Glomerular endothelial cell (primary cell): ENCODE measurements at places on chromosomes 5 and 9. TPM values are rescaled to one million over a fixed set of nuclear protein-coding genes. Genes with fewer than 3 reads are reported as not detected.

SLC46A2 gene
- not detected in 2 replicates for total RNA-seq

SPATA31C1 gene
- not detected in 2 replicates for total RNA-seq

LHX3 gene
- total RNA-seq, result not detected in 2 replicates

SPINK6 gene
- total RNA-seq, result not detected in 2 replicates

RUSC2 gene
- 32.9 and 42.5 TPM in 2 replicates for total RNA-seq

LCN9 gene
- not detected in 2 replicates for total RNA-seq

DOCK8 gene
- total RNA-seq, result 1.2 and 12.5 TPM in 2 replicates

- no peak for DNase-seq
These were observed 202.7 kb downstream of the CD180 start for GRCh38 chr5:66993882-66994281.

GRCh38 chr5:12175914-12176585, 271.8 kb upstream of the CTNND2 start:
- no peak for DNase-seq

DNA sequence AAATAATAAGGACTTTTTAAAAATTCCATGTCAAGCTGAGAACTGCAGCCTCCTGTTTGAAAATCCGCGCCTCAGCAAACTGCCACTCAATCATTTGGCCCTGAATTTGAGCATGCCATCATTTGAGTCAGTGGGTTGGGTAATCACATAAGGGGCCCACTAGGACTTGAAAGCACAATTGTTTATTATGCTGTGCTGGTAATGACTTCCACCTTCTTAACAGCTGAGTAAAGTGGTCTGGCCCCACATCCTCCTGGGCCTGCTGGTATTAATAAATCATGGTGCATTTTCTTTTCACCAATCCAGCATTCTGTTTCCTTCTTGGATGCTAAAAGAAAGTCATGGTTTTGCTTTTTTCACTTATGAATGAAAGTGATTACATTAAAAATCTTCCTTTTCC, 103.0 kb upstream of the CTSL start:
- DNase-seq, result no peak

- DNase-seq, result no peak
These were observed 587.3 kb upstream of the RGMB start for GRCh38 chr5:98186128-98186527.

DNA sequence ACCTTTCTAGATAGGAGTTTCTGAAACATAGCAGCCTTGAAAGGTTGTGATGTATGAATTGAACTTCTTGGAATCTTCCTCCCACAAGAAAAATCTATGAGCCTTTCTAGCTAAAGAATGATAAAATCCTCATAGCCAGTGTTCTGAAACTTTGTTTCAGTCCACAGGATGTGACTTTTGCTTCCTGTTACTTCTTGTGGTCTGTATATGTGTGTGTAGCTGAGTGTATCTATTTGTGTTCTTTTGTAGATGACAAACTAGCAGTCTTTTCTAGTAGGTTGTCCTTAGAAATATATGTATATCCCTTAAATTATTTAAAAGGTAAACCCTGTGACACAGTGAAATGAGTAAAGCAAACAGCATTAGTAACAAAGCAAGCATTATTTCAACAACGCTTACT, 188.8 kb downstream of the MRPS30 start:
- no peak for DNase-seq

DNA sequence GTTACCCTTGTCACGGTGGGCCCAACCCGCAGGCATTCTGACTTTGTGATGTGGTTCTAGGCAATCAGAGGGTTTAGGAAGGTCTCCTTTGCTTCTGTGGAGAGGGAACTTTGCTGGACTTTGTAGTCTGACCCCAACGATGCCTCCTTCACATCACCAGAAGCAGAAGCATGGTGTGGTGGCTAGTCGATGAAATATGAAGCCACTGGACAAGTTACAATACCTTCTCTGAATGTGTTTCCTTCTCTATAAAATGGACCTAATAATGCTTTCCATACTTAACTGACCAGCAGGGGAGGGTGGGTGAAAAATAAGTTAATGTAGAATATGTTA, 607 bp downstream of the SPEF2 start:
- no peak for DNase-seq

DNA sequence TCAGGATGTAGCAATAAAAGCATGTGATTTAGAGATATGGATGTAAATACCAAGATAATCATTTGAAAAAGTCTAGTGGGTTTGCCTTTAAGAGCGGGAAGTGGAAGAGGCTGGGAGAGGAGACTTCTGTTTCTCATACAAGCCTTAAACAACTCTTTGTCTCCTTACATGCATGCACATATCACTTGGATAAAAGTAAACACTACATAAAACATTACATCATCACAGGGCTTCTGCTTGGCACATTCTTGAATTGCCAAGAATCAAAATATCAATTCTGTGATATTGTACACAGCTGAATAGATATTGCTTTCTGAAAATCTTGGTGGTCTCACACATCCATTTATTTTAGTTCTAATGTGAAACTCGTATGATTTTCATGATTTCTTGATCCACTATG, 57.6 kb downstream of the FOXD1 start:
- no peak for DNase-seq

- DNase-seq, result no peak
These were observed 1.6 kb upstream of the TMEM245 start for GRCh38 chr9:109121232-109121796.

- DNase-seq, result no peak
These were observed 105.0 kb downstream of the ERCC6L2 start for GRCh38 chr9:95980262-95981125.

DNA sequence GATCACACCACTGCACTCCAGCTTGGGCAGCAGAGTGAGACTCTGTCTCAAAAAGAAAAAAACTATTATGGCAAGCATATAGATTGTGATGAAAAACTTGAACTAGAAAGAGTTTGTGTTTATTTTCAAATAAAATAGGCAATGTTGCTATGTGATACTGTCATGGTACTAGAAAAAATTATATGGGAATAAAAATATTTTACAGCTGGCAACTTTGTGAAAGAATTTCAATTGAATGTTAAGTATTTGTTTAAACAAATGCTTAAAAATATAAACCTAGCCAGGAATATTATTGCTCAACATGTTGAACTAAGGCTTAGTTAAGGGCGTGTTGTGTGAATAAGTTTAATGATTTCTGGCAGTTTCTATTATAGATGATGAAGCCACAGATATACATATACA, 31.7 kb downstream of the HSDL2 start:
- no peak for DNase-seq

DNA sequence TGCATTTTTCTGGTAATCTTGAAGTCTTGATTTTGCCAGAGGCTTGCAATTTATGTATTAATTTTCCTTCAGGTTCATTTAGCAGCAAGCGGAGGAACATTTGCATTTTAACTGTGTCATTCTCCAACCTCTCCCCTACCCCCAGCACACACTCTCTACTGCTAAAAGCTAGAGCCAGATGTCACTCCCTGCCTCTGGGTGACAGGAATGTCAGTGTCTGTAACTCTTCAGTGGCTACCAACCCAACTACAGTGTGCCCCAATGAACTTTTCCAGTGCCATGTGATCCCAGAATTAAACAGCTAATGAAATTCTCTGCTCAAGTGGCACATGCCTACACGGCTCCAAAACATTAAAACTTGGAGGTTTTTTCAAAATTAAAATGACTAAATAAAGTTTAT, 260.3 kb downstream of the GOLPH3 start:
- DNase-seq, result no peak

- DNase-seq, result no peak
These were observed 26.4 kb downstream of the TMEM167A start for GRCh38 chr5:83050723-83051340.

GRCh38 chr5:128825826-128826225, 139.5 kb upstream of the SLC27A6 start:
- DNase-seq, result no peak

GRCh38 chr9:34419716-34420504, 38.5 kb downstream of the FAM219A start:
- DNase-seq, result no peak

DNA sequence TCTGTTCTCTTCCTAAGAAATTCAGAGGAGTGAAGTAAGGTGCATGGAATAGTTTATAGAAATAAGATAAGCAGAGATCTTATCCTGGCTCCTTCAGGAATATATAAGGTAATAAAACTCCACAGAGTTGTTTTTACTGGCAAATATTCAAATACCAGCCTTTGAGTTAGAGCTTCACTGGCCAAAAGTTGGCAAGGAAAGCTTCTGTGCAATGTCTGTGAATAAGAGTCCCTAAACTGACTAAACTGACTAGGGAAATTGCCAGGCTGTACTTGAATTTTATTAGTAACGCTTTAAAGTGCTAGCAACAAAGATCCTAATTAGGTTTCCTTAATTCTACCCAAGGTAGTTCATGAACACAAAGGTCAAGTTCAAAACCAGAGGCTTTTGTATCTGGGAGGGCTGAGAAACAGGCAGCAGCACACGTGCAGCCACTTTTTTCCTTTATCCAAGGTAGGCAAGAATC, 131.1 kb upstream of the MPDZ start:
- DNase-seq, result peak; percentile 31

- DNase-seq, result no peak
These were observed 31.0 kb downstream of the MTREX start for GRCh38 chr5:55338810-55339243.

- DNase-seq, result no peak
These were observed 13.2 kb upstream of the ACO1 start for GRCh38 chr9:32371279-32371678.

DNA sequence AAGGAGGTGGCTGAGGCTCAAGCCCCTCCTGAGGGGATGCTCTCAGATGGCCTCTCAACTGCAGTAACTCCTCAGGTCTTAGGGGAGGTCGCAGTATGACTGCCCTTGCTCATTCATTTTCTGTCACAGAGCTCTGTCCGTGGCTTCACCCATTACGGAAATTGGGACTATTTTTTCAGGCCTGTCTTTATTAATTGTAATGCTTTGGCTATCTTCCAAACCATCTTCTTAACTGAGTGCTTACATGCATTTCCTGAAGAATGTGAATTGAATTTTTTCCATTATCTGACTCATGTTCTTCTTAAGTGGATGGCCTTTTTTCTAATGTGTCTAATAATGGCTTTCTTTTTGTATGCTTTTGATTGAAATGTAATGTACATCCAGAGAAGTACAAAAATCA, 36.4 kb upstream of the SV2C start:
- DNase-seq, result no peak

DNA sequence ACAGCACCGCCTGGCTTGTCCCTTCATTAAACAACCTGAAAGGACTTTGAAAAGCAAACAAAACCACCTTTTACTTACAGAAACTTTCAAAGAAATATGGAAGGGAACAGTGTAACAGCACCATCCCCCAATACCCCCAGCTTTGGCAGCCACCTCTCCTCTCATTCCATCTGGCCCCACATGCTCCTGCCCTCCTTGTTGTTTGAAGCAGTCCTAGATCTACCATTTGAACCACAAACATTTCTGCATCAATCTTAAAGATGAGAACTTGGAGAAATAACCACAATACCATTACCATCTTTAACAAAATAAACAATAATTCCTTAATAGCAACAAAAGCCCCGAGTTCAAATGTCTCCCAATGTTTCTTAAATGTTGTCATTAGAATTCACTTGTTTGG, 17.8 kb upstream of the COL15A1 start:
- DNase-seq, result no peak

- peak; percentile 47 for DNase-seq
These were observed 10.2 kb downstream of the MAMDC2 start for GRCh38 chr9:70053864-70054263.

DNA sequence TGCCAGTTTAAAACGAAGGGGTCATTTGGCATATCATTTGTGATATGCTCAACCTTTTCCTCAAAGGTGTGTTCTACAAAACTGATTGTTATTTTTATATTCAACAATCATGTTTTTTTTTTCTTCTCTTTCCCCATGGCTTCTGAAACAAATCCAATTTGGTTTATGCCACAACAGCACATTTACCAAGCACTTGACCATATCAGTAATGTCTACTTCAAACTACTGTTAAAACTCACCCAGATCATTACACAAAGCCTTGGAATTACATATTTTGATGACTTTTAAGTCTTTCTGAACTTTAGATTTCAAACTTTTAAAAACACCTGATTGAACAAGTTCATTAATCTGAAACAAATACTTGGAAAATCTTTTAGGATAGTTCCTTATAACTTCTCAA, 29.2 kb downstream of the PWWP2A start:
- DNase-seq, result no peak

DNA sequence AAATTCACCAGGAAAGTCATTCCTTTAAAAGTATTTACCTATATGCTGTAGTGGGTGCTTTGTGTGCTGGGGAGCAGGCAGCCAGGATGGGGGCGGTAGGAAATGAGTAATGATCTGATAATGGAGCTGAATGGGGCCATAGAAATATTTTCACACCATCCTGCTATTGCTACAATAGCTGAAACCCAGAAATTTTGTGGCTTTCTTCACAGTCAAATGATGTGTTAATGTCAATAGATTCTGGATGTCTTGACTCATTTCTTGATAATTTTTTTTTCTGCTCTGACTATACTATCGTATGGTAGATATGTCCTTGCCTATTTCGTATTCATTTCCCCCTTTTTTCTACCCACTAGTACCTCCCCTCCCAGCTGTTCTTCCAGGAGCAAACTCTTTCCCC, 59.5 kb downstream of the RORB start:
- no peak for DNase-seq

DNA sequence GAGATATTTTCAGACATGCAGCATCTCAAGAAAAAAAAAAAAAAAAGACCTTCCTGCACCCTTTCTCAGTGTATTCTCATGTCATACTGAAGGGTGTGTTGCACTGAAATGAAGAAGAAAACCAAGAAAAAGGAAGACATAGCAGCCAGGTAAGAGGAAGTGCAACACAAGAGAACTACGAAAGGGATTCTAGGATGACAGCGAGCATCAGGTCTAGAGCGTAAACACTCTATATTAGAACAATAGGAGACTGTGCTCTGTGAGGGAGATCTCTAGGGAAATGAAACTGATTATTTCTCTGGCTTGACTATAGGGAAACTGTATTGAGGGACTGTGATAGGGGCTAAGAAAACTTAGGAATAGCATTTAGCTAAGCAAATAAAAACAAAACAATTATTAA, 30.0 kb downstream of the BTF3 start:
- no peak for DNase-seq

DNA sequence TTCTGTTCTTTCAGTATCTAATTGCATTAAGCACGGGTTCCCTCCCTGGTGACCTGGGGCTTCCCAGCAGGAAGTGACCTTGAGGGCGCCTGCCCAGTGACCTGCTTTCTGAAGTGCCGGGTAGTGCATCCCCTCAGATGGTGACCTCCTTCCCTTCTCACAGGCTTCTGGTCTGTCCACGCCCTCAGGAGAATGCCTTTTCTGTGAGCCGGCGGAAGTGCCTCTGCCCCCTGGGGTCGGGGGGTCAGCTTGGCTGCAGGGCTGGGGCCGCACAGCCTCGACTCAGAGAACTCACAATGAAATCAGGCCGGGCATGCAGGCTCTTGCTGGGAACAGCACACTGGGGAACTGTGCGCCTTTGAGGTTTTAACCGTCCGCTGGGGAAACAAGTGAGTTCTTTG, 124.5 kb upstream of the PHYKPL start:
- no peak for DNase-seq
